ENCODE measurements at places on chromosomes 3 and 15.

- no peak for DNase-seq
Observed at GRCh38 chr15:61444585-61444984, 215.5 kb upstream of the RORA start.

DNA sequence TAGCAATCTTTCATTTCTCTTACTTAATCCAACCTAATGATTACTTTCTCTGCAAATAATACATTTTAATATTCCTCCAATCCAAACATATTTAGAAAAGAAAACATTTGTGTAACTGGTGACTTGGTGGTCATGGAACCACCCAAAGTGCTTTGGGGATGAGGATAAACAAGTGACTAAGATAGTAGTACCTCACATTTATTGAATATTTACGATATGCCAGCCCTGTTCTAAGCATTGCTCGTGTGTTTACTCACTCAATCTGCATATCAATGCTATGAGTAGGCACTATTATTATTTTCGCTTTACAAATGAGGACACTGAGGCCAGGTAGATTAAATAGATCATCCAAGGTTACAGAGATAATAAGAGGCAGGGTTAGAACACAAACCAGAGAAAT lies 189.5 kb downstream of the SHOX2 start:
- no peak for DNase-seq

- no peak for DNase-seq
Observed at GRCh38 chr3:177578488-177578887, 381.2 kb upstream of the TBL1XR1 start.

- DNase-seq, result no peak
Observed at GRCh38 chr3:9951962-9952805, at the start of gene PRRT3. Gene PRRT3 (minus strand): TSS chr3:9952408. CDS start chr3:9950115, 2,293 bp downstream.

DNA sequence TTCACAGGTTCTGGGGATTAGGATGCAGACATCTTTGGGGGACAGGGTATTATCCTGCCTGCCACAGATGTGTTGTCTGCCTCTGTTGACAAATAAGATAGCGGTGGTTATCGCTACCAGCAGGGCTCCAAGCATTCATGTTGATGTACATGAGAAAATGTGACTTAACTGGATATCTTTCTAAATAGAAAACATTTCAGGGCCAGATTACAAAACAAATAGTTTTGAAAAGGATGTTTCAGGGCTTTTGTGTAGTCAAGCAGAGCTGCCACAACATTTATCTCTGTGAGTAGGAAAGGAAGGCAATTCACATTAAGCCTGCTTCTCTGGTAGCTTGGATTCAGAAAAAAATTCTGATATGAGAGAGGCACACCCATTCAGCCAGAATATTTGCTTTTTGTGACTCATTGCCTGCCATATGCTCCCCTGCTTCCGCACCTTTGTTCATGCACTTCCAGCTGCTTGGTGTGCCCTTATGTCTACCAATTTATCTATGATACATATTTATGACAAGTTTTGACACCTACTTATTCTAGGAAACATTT lies 22.8 kb downstream of the PLS1 start:
- no peak for DNase-seq

DNA sequence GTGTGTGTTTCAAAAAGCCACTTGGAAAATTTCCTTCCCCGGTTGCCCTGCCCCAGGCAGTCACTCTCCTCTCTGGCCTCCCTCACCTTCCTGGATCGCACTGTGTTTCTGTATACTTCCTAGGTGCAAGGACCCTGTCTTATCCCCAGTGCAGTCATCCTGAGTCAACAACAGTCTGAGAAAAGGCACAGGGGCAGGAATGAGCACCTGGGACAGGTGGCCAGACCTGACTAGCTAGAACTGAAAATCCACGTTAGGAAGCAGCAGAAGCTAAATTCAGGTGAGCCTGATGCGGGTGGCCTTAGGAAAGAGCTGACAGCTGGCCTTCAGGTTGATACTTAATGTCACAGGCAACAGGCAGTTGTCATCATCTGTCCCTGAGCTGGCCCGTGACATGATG lies 62.9 kb upstream of the VGLL4 start:
- DNase-seq, result no peak

GRCh38 chr15:89211678-89212170 lies 9.7 kb downstream of the RLBP1 start:
- no peak for DNase-seq

DNA sequence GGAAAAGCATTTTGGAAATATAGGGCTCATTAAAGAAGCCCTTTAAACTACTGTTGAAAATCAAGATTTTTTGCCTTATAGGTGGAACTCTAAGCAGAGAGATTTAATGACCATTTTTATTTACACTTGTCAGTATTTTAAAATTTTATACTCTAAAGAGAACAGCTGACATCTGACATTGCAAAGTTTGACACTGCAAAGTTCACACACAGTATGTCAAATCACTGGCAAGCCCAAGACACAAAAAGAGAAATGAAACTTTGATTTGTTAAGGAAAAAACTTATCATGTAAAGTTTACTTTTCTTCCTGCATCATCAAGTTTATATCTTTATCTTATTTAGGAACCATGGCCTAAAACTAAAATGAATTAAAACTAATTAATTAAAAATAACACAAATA lies 40.2 kb downstream of the DPH6 start:
- DNase-seq, result no peak

- no peak for DNase-seq
Observed at GRCh38 chr3:33798113-33798417, 365 bp upstream of the PDCD6IP start.

DNA sequence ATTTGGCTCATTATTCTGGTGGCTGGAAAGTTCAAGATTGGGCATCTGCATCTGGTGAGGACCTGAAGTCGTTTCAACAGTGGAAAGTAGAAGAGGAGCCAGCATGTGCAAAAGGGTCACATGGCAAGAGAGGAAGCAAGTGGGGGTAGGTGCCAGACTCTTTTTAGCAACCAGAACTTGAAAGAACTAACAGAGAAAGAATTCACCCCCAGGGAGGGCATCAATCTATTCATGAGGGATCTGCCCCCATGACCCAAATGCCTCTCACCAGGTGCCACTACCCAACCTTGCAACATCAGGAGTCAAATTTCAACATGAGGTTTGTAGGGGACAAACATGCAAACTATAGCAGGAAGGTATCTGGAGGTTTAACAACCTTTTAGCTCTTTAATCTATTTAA lies 10.3 kb upstream of the RYK start:
- no peak for DNase-seq

GRCh38 chr15:94352636-94353487 lies 121.5 kb downstream of the MCTP2 start:
- no peak for DNase-seq

DNA sequence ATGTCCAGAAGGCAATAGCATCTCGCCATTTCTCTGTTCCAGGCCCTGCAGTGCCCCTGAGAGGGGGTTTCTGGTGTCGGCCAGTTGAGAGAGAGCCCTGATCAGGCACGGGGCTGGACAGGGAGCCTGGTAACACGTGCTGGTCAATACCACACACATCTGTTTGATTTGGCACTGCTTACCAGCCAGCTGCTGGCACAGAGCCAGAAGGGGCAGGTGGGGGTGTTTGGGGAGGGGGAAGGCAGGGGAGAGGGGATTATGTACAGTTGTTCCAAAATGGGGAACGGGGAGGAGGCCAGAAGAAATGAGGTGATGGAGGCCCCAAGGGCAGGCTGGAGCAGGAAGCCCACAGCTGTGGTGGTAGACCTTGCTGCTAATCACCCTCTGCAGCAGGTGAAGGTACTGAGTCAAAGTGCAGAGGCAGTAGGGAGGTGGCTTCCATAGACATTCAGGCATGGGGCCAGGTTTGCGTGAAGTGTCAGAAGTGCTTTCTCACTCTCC lies 153.5 kb upstream of the LPP start:
- DNase-seq, result no peak

DNA sequence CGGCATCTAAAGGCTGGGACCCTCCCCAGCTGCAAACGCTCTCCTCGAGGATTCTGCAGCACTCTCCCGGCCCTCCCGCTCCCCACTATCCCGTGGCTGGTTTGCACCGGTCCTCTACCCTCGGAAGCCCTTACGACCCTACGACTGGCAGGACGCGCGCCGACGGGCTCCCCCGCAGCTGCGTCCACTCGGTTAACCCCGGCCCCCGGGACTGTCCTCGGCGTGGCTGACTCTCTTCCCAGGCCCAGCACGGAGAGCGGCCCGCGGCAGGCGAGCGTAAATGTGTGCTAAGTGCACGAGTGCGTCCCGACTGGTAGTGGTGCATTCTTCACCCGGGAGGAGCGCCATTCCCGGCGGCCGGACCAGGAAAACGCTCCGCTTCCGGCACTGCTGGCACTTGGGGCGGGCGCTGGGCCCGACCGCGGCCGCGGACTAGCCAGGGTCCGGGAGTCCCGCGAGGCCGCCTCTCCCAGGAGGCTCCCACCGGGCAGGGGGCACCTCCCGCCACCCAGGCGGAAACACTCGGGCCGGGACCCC lies 508 bp downstream of the GORASP1 start:
- no peak for DNase-seq

- no peak for DNase-seq
Observed at GRCh38 chr15:19943515-19943914, 598.1 kb downstream of the GOLGA6L6 start.

DNA sequence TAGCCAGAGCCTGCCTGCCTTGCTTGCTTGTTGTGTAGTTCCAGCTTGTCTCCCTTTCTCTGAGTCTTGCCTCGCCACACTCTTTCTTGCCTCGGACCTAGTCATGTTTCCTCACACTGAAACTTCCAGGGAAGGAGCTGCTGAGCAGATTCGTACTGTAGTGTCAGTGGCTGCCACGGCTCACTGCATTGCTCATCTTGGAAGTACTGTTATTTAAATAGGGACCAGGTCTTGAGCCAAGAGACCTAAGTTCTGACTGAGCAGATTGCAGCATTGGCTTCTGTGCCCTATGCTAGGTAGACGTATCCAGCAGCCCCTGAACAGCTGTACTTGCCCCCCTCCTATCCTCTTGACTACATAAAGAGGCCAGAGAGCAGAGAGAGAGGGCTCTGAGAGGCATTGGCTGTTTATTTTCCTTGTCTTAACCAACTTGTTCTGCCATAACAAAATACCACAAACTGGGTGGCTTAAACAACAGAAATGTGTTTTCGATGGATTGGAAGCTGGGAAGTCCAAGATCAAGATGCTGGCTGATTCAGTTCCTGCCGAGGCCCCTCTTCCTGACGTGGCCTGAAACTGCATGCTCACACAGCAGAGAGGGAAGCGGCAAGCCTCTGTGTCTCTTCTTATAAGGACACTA lies 5.8 kb upstream of the RARRES1 start:
- no peak for DNase-seq

GRCh38 chr3:134710313-134710680 lies 59.5 kb upstream of the KY start:
- DNase-seq, result no peak

DNA sequence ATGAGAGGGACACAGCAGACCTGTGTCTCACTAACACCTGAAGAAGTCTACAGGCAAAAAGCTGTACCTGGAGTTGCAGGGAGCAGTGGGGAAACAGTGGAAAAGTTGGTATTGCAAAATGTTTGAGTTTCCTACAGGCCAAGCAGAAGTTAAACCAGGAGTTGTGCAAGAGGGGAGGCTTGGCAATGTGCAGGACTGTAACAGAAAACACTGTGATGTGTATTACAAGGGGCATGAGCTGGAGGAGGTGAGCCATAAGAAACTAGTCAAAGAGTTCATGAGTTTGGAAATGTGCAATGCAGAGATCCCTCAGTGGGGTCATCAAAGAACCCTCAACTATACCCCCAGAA lies 47.1 kb upstream of the SERPINI2 start:
- DNase-seq, result no peak

- DNase-seq, result no peak
Observed at GRCh38 chr3:127324913-127325628, 37.2 kb upstream of the PRR20G start.

GRCh38 chr3:136617198-136617597 lies 135.0 kb downstream of the STAG1 start:
- no peak for DNase-seq

DNA sequence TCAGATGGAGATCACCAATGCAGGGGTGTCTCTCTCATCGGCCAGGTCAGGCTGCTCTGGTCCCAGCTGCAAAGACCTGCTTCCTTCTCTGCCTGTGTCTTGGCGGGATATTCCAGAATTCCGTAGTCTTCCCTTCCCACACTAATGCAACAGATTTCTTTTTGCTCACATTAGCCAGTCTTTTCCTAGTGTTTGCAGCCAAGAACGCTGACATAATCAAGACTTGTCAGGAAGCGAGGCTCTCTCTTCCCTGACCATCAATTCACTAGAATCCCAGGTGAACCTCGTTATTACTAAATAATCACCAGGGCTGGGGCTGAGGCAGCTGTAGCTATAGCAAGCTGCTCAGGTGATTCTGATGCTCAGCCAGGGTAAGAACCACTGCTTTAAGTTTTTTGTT lies 43.2 kb upstream of the ACKR4 start:
- DNase-seq, result no peak

- DNase-seq, result no peak
Observed at GRCh38 chr3:134074790-134075567, 45.3 kb upstream of the SLCO2A1 start.

- DNase-seq, result peak; percentile 4
Observed at GRCh38 chr3:42906070-42906847, at the start of gene ZNF662. Gene ZNF662 (plus strand): TSS chr3:42906142. CDS start chr3:42908115, 1,973 bp downstream.

- no peak for DNase-seq
Observed at GRCh38 chr3:167575000-167575600, 78.6 kb downstream of the WDR49 start.

GRCh38 chr3:170024581-170024980 lies 13.2 kb upstream of the GPR160 start:
- DNase-seq, result no peak

DNA sequence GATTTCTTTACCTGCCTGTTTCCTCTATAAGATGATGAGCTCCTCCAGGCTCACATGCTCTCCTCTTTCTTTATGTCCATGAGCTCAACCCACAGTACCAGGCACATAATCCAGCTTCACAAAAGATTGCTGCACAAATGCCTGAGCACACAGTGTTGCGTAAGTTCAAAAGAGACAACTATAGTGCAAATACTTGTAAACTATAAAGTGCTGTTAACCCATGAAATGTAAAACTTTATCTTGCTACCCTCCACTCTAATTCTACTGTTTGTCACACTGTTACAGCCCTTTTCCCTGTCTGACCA lies 101.0 kb upstream of the LPP start:
- no peak for DNase-seq

DNA sequence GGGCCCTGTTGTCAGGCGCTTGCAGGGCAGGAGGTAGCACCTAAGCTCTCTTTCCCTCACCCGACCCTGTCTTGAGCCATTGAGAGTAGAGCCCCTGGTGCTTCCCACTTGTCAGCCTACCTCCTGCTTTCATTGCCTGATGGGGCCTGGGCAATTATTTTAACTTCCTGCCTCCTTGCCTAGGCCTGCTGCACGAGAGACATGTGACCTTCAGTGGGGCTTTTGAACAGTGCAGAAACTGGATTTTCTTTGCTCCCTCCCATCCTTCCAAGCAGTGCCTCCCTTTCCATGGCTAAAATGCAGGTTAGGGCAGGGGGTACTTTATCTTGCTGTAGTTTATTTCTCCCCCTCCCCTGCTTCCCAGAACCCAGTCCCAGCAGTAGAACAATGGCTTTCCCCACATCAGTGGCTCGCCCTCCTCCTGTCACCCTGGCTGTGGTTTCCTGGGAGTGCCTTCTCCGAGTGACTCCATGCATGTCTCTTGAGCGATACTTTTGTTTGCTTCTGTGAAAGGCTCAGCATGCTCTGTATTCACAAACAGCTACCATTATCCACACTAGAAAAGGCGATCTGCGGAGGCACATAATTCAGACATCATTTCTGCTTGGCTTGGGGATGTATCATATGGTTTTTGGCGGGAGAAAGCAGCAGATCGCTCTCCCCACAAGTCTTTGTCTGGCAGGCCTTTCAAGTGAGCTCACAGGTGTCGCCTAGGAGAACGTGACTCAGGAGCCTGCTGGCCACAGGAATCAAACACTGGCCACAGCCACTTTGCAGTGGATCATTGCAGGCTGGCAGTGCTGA lies 24.1 kb downstream of the PDIA5 start:
- DNase-seq, result no peak
